Mucosa of descending colon (tissue), 3 donors: ENCODE measurements at places on chromosomes 7 and 10. TPM values are rescaled to one million over a fixed set of nuclear protein-coding genes. Genes with fewer than 3 reads are reported as not detected.

Gene MPP7
- 38.7 TPM for total RNA-seq

Gene PHKG1
- 0.58 TPM for total RNA-seq

Gene INSYN2A
- not detected for total RNA-seq

Gene MYL10
- not detected for total RNA-seq

Gene CDHR1
- total RNA-seq = 39.6 TPM

Gene LRRTM3
- 0.16 TPM for total RNA-seq

Gene NPC1L1
- total RNA-seq = 0.12 TPM
